ENCODE measurements at places on chromosomes 7 and 10.

GRCh38 chr10:14749070-14749809, 25.5 kb downstream of the FAM107B start:
- DNase-seq = no peak

DNA sequence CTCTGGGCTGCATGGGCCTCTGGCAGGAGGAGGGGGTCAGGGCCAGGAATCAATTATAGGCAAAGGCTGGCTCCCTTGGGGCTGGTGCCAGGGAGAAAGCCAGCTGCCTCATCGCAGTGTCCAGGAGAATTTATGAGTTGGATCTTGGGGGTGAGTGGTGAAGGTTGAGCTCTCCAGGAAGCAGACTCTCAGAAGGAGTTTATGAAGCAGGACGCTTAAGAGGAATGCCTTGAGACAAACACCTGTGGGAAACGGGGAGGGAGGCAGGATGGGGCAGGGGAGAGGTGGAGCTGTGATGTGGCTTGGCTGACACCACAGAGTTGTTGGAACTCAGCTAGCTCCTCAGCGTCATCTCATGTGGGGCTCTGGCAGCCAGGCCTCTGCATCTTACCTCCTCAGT, 428.5 kb downstream of the RPS24 start:
- no peak for DNase-seq

DNA sequence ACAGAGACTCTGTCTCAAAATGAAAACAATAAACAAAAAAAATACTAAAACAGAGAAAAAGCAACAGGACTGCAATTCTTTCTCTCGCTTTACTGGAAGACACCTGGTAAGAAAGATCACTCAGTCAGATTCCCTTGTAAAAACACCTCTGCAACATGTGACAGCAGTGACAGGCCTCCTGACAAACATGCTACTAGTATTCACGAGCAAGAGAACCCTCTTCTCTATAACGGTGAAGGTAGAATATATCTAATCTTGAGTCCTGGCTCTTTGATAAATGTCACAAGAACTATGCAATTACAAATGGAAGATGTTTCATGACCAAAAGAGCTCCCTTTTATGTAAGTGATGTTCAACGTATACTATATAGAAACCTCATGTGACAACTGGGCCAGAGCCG, 986.7 kb upstream of the LRRN3 start:
- DNase-seq = no peak

GRCh38 chr7:132638000-132638399, 61.7 kb upstream of the PLXNA4 start:
- DNase-seq = no peak

- no peak for DNase-seq
Measured at GRCh38 chr10:126670895-126671261, 385 bp upstream of the C10orf90 start.

GRCh38 chr10:92327445-92328433, 36.8 kb downstream of the MARCHF5 start:
- no peak for DNase-seq

DNA sequence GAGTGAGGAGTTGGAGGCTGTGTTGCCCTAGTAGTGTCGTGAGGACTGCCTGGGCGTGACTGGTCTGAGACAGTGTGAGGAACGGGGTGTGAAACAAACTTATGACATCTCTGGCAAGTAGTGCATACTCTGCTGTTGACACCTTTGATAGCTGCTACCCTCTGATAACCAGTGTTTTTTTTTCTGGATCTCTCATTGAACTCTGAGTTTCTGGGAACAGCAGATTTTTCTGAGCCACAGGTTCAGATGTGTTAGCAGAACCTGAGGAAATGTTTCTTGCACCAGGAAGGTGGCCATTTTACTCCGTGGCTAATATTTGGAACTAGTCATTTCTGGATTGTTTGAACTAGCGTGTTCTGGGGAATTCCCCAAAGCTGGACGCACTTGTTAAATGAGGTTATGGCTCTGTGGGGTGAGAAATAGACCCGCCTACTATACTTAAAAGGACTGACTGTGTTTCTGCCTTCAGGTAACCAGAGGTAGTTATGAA, 52.9 kb downstream of the AUTS2 start:
- DNase-seq = no peak

- DNase-seq = no peak
Measured at GRCh38 chr7:18936265-18936664, 181.2 kb downstream of the TWIST1 start.

DNA sequence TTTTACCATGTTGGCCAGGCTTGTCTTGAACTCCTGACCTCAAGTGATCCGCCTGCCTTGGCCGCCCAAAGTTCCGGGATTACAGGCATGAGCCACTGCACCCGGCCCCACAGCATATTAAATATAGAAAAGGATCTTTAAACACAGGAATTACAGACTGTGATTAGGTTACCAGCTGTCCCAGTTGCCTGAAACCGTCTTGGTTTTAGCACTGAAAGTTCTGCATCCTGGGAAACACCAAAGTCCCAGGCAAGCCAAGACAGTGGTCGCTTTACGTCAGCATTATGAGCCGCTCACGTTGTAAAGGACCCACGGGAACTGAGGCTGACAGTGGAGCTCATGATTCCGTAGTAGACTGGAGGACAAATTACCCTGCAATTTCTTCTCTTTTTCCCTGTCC, 69.0 kb upstream of the FAM180A start:
- no peak for DNase-seq

DNA sequence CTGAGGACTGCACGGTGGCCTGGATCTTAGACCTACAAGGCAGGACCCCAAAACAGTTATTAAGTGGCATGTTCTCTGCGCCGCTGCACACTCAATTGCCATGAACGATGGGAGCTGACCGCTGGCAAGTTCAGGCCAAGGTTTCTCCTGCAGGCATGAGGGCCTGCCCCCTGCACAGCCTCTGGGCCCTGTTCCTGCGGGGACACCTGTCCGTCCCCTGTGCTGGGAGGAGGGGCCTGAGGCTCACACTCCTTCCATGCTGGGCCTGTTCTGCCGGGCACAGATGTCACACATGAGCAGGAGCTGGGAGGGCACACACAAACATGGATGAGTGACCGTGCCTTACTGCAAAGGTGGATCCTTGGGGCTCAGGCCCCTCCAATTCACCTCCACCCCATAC, 90.0 kb downstream of the PTPRN2 start:
- DNase-seq = no peak

DNA sequence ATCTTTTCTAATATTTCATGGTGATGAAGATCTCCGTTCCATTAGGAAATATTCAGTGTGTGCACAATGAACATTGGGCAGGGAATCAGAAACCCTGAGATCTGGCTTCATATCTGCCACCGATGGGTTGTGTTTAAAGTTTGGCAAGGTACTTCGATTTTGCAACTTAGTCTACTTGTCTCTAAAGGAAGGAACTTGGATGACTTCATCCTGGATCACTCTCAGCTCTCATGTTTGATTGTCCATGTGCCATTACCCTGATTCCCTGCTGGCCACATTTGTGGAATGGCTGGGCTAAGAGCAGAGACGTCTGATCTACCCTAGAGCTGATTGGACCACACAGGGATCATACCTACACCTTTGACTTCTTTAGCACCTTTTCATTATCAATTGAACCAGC, 177.0 kb upstream of the KMT2E start:
- no peak for DNase-seq

GRCh38 chr7:76403780-76404494, 5.6 kb downstream of the SSC4D start:
- no peak for DNase-seq

GRCh38 chr10:106224676-106225075, 939.8 kb downstream of the SORCS1 start:
- no peak for DNase-seq

GRCh38 chr7:12831024-12831423, 143.6 kb downstream of the ARL4A start:
- no peak for DNase-seq

- DNase-seq = no peak
Measured at GRCh38 chr7:50860598-50860997, 77.9 kb upstream of the GRB10 start.

- DNase-seq = no peak
Measured at GRCh38 chr7:113805976-113806375, 112.8 kb downstream of the PPP1R3A start.

GRCh38 chr10:98023024-98023423, 7.4 kb downstream of the CRTAC1 start:
- DNase-seq = no peak

- no peak for DNase-seq
Measured at GRCh38 chr10:17590969-17591645, 26.1 kb downstream of the HACD1 start.

DNA sequence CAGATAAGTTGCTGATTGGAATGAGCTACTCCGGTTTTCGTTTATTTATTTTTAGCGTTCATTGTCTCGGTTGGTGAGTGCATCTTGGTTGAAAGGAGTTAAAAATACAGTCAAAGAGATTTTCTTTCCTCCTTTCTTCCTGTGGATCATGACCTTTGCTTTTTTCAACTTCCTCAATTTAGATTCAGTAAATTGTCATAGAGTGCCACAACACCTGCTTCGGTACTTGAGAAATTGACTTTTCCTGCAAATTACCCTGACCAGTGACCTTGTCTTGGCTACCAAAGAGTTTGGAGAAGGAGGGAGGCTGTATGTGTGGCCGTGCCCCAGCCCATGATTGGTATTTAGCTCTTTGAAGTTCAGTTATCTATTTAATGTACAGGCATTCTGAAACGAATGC, 128.7 kb downstream of the FAM204A start:
- DNase-seq = no peak

- DNase-seq = no peak
Measured at GRCh38 chr10:32072025-32072800, 16.0 kb upstream of the KIF5B start.

GRCh38 chr7:139791316-139791715, 13.5 kb upstream of the HIPK2 start:
- no peak for DNase-seq

DNA sequence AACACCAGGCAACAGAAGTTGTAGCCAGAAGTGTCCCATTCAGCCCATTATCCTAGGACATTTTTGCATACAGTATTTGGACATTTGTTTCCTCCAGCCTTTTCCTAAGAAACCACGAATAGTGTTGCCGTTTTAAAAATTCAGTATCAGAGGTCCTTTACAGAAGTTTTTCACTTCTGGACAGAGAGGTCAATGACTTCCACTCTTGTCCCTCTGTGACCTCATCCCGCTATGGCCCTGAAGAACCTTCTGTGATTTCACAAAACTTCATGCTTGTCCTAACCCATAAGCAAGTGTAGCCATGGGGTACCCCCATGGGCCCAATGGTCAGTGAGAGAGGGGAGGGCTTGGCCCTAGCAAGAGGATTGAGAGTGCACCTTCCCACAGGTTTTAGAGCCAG, 364.8 kb downstream of the TNS3 start:
- DNase-seq = no peak

GRCh38 chr10:971150-971542, 17.1 kb upstream of the GTPBP4 start:
- DNase-seq = no peak

- no peak for DNase-seq
Measured at GRCh38 chr7:46937826-46938225, 644.1 kb downstream of the TNS3 start.

DNA sequence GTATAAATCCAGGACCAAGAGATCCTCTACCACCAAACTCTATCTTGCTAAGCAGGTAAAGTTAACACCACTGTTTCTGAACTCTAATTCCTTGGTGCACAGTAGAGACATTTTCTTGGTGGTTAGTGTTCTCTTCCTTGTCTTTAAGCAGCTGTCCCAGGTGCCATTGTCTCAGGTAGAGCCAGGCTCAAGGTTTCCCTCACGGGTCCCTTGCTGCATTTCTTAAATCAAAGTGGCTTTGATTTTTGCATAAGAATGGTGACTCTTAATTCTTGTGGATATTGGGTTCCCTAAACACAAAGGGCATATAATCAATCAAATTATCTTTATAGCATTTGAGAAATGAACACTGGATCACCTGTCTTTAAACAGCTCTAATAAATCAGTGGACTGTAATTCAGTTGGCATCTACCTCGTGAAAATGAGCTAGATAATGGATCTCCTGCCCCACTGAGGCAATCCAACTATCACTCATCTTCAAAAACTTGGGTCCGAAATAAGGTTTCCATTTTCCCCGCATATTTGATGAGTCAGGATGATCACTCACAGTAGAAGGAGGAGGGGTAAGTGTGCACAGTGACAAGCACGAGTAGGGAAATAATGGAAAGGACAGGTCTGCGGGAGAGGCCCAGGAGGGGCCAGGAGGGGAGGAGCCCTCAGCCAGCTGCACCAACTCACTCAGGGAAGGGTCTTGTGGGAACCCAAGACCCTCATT, 2.4 kb downstream of the ABCC2 start:
- no peak for DNase-seq

GRCh38 chr7:64101126-64101942, 56.1 kb downstream of the ZNF727 start:
- no peak for DNase-seq

- DNase-seq = no peak
Measured at GRCh38 chr10:114684084-114684821, 26.2 kb upstream of the ABLIM1 start.

DNA sequence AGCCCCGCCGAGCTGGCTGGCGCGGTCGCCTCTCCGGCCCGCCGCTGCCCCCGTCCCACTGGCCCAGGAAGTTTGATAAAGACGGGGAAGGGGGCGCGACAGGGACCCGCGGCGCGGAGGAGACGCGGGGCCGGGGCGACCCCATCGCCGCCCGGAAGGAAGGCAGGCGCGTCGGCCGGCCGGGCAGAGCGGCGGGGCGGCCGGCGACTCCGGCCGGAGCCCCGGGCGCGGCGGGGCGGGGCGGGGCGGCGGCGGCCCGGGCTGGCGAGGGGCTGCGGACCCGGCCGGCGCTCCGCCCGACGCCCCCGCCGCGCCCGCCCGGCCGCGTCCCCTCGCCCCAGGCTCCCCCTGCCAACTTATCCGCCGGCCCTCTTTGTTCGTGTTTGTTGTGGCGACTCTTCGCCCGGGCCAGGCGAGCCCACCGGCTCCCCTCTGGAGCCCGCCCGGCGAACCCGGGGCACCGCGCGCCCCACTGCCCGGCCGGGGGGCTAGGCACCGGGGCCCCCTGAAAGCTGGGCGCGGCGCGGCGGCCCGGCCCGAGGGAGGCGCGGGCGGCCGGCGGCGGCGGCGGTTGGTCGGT, 571 bp downstream of the KDM7A start:
- no peak for DNase-seq
